ENCODE measurements at places on chromosomes 13 and 19. TPM values are rescaled to one million over a fixed set of nuclear protein-coding genes. Genes with fewer than 3 reads are reported as not detected.
A peak's percentile ranks its signal among the peaks of the same experiment; 100 is the strongest.

GRCh38 chr13:99418103-99418842, 83.0 kb upstream of the TM9SF2 start:
- DNase-seq: no peak

DNA sequence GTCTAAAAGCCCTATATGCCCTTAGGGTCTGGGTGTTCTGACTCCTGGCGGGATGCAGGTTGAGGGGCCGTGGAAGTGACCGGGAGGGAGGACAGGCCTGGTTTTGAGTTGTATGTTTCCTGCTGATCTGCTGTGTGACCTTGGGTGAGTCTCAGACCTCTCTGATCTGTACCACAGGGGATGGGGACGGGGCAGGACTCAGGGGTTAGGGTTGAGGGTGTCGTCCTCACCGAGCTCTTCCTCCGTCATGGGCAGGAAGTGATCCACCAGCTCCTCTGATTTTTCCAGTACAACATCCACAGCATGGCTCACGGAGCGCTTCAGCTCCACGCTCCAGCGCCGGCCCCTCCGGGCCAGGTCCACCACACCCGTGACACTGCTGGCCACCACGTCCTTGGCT, 6.2 kb downstream of the PLIN5 start:
- DNase-seq: no peak

Gene TMC4
- not detected for total RNA-seq

GRCh38 chr13:95098916-95099315, 202.3 kb downstream of the ABCC4 start:
- DNase-seq: no peak

GRCh38 chr19:12801466-12802266, at the start of the genes PRDX2 and THSD8:
Gene PRDX2 (minus strand): TSS chr19:12801800. CDS start chr19:12801261, 539 bp downstream.
Gene THSD8 (plus strand): TSS chr19:12802069. CDS start chr19:12802072, 3 bp downstream.
- DNase-seq: peak; percentile 80

- no peak for DNase-seq
Measured at GRCh38 chr13:24982333-24982999, 113.5 kb upstream of the PABPC3 start.

Gene GPR12
- not detected for total RNA-seq

DNA sequence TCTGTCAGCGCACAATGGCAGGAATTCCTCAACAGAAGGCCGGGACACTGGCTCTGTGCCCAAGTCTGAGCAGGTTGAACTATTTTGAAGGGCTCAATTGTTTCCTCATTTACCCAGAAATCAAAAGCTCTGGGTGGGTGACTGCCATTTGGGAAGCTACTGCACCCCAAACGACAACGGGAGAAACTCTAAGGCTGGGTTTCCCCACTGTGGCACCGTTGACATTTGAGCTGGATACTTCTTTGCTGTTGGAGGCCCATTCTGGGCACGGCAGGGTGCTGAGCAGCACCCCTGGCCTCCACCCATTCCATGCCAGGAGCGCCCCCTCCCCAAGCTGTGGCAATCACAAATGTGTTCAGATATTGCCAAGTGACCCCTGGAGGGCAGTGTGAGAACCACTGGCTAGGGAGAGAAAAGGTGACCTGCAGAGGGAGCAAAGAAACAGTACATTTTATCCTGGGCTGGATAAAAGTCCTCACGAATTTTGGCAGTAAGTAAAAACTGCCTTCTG, 62.5 kb downstream of the RFX2 start:
- no peak for DNase-seq

- peak; percentile 71 for DNase-seq
Measured at GRCh38 chr13:21670006-21670882, 629 bp upstream of the FGF9 start.

GRCh38 chr13:51501592-51502152, 48.8 kb upstream of the INTS6 start:
- DNase-seq: no peak

- no peak for DNase-seq
Measured at GRCh38 chr19:53422551-53422950, 9.2 kb upstream of the ZNF761 start.

- DNase-seq: no peak
Measured at GRCh38 chr19:6116749-6117430, 6.6 kb upstream of the RFX2 start.

Measured in natural killer cell treated with Interleukin-12 subunit alpha and Interleukin-12 subunit beta and Interleukin-15 and Interleukin-18, amount 100 ng/mL, for 72 hours (primary cell).